ENCODE measurements at places on chromosomes 1 and 21.

DNA sequence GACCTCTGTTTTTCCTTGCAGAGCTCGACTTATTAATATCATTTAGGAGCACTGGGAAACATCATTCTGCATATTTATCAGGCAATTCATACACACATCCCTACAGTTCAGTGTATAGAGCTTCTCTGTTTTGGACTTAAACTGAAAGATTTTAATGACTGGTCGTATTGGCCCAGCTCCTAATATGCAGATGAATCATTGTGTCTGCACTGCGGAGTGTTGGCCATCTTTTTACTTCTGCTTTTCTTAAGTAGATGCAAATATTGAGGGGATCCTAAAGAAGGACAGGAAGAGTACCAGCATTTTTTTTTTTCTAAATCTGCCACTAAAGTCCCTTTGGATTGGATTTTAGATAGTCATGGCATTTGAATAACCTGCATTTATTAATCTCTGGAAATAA lies 154.8 kb downstream of the BACH1 start:
- DNase-seq, result no peak

GRCh38 chr1:116674011-116674531 lies 6.5 kb upstream of the IGSF3 start:
- DNase-seq, result no peak

- no peak for DNase-seq
Observed at GRCh38 chr1:81577004-81577697, 223.6 kb upstream of the ADGRL2 start.

- DNase-seq, result no peak
Observed at GRCh38 chr1:206502403-206502802, 4.9 kb upstream of the RASSF5 start.

DNA sequence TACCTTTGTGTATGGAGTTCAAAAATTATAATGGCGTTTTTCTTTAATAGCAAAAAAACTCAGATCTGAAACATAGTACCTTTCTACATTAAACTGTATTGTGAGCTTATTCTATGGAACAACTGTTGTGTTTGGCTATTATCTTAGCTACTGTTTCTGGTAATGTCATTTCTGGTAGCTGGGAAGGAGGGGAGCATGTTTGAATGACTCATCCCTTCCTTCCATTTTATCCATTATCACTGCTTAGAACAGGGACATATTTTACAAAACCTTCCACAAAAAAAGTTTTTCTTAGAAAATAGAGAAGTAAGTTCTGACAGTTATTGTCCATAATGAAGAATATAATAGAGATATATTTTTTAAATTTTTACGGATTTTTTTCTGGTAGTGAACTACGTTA lies 128.3 kb downstream of the NRDC start:
- DNase-seq, result no peak

DNA sequence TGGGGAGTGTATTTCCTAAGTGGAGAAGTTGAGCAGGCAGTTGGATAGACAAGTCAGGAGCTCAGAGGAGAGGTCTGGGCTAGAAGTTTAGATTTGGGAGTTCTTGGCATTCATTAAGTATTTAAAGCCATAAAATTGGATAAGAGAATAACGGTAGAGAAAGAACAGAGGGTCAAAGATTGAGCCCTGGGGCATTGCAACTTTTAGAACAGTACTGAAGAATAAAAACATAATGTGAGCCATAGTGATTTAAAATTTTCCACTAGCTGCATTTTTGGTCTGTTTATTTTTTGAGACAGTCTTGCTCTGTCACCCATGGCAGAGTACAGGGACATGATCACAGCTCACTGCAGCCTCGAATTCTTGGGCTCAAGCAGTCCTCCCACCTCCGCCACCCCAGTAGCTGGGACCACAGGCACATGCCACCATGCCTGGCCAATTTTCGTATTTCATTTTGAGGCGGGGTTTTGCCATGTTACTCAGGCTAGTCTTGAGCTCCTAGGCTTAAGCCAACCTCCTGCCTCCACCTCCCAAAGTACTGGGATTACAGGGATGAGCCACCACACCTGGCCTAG lies 85.9 kb upstream of the SOX13 start:
- no peak for DNase-seq

- DNase-seq, result no peak
Observed at GRCh38 chr1:145990249-145990855, 6.0 kb downstream of the TXNIP start.

- DNase-seq, result no peak
Observed at GRCh38 chr1:44924835-44925464, 61.4 kb downstream of the EIF2B3 start.

GRCh38 chr1:43669878-43670277 lies 19.9 kb downstream of the KDM4A start:
- no peak for DNase-seq

- DNase-seq, result no peak
Observed at GRCh38 chr1:160284220-160284781, 632 bp downstream of the PEX19 start.

GRCh38 chr1:178146436-178146835 lies 52.5 kb downstream of the RASAL2 start:
- no peak for DNase-seq

GRCh38 chr1:228279722-228280105 lies 71.9 kb downstream of the OBSCN start:
- no peak for DNase-seq

- DNase-seq, result no peak
Observed at GRCh38 chr1:233479110-233479890, 134.6 kb upstream of the KCNK1 start.

GRCh38 chr21:26583769-26584168 lies 10.7 kb upstream of the CYYR1 start:
- DNase-seq, result no peak

- DNase-seq, result no peak
Observed at GRCh38 chr1:15737324-15738319, 1.6 kb downstream of the SLC25A34 start.

All from stimulated activated CD8-positive, alpha-beta memory T cell treated with anti-CD3 and anti-CD28 coated beads, Interleukin-7, amount 100 ng/mL, for 24 hours (primary cell).